ENCODE measurements at places on chromosomes 11 and 22.

DNA sequence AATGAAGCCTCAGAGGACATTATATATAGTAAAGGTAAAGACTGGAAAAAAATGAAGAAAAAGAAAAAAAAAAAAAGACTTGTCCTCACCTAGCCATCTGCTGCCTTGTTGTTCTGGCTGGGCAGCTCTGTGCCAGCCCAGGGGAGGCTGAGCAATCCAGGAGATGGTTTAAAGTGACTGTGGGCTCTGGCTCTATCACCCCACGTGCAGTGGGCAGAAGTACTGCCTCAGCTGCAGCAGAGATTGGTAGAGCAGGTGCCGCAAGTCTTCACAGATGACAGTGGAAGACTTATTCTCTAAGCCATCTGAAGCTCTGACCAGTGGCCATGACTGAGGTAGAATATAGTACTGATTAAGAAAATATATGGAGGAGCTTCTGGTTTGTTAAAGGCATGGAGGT is 62.2 kb downstream of the SGSM3 start:
- no peak for DNase-seq

DNA sequence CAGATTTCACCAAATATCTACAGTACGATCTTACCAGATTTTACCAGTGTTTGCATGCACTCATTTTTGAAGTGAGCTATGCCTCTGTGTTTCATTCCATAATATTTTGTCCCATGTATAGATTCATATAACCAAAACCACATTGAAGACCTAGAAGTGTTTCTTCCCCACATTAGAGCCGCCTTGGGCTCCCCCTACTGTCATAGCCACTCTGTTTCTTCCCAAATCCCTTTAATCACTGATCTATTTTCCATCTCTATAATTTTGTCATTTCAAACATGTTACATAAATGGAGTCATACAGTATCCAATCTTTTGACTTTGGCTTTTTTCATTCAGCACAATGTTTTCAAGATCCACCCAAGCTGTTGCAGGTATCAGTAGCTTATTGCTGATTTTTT is 12.7 kb downstream of the MRGPRX3 start:
- DNase-seq: no peak

- peak; percentile 20 for DNase-seq
These were observed 939.0 kb downstream of the BRD1 start for GRCh38 chr22:48888466-48889208.

GRCh38 chr22:20247010-20247505 is 21.1 kb downstream of the RTN4R start:
- DNase-seq: peak; percentile 73

DNA sequence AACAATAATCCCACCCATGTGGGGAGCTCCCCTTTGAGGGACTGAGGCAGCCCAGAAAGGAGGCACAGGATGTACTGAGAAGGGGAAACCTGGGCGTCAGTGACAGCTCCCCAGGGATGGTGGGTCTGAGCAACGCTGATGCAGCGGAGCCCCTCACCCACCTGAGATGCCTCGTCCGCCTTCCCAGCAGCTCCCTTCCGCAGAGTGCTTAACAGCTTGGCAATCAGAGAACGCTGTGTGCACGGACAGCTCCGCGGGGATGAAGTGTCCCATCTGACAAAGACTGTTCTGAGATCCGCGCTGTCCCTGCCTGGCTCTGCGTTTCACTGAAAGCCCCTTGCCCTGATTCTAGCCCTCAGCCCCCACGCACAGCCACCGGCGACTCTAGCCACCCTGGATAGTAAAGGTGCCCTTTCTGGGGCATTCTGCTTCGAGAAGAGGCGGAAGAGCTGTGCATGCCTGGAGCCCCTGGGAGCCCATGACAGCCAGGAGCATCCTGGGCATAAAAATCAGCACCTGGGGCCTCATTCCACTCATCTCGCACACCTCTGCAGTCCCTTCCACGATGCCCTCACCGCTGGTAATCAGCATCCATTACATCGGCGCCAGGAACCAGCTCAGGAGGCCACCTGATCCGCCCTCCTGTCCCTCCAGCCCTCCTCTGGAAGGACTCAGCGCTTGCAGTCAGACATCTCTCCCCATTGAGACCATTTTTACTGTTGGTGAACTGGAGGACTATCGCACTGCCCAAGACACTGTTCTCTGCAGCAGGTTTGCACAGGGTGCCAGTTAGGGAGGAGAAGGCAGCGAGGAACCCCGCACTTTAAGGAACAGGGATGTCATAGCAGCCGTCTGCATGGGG is 10.7 kb downstream of the KCNJ5 start:
- no peak for DNase-seq

DNA sequence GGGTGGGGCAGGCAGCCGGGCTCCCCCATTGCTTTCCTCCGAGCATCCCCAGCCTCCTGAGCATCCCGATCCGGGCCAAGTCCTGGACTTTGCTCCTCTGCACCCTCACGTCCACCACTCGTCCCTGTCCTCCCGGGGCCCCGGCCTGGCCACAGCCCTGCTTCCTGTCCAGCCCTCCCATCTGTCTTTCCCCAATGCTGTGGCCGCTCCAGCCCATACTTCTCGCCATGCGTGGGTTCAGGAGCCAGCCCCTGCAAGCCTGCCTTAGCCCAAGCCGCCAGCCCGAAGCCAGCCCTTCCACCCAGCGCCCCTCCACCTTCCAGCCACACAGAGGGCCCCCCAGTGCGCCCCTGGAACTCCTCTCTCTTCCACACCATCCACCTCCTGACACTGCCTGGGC is 23.8 kb downstream of the MRPL23 start:
- no peak for DNase-seq

- peak; percentile 73 for DNase-seq
These were observed 740.5 kb downstream of the BRD1 start for GRCh38 chr22:49087198-49087597.

GRCh38 chr11:832529-833113 is at the start of gene CD151:
Gene CD151, plus strand, starts transcription at chr11:832952. Its CDS starts 3,118 bp downstream, at chr11:836070.
- DNase-seq: no peak

DNA sequence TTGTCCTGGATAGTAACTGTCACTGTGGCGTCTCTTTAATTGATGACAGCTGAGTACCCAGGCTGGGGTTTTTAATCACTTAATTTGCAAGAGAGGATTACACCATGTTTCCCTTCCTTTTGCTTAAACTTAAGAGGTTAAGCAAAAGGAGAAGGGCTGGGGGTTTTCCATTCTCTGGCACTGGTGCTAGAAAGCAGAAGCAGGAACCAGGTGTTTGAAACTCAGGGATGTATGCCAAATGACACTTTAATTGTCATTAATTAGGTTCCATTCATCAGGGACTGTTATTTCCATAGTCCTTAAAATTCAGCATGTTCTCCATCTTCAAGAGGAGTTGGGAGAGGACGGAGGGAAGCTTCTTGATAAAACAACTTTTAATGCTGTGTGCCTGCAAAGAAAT is 746.2 kb downstream of the NELL1 start:
- DNase-seq: no peak

DNA sequence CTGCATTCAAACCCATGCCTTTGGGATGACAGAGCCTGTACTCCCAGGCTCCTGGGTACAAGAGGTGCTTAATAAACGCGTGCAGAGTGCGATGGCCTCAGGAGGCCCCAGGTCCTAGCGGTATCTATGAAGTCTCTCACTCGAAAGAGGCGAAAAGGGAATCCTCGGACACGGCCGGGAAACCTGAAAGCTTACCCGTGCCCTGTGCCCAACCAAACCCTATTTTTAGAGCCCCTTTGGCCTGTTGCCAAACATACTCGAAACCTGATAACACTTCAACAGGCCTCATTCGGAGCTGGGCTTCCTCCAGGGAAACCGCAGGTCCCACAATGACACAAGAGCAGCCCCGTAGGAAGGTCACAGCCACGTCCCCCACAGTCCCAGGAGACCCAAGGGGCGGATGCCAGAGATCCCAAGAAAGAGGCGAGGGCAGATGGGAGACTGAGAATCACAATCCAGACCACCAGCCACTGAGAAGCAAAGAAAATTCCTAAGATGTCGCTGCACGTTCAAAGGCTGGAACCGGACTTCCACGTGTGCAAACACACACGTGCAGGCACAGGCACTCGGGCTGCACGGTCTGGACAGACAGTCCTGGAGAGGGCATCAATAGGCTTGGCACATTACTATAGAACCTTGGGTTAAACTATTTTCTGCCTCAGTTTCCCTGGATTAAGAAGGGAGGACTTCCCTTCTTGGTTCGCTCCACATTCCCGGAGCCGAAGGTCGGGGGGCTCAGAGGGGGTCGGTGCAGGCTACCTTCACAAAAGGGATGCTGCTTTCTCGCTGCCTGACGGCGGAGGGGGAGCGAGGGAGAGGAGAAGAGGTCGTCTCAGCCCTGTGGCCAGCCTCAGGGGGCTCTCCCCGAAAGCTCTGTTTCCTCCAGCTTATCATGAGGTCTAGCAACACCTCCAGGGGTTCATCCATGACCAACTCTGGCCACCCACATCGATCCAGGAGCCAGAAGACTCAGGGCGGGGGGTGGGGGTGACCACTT is 8.2 kb downstream of the PDGFB start:
- no peak for DNase-seq

GRCh38 chr11:12482839-12483238 is 105.5 kb downstream of the PARVA start:
- DNase-seq: no peak

DNA sequence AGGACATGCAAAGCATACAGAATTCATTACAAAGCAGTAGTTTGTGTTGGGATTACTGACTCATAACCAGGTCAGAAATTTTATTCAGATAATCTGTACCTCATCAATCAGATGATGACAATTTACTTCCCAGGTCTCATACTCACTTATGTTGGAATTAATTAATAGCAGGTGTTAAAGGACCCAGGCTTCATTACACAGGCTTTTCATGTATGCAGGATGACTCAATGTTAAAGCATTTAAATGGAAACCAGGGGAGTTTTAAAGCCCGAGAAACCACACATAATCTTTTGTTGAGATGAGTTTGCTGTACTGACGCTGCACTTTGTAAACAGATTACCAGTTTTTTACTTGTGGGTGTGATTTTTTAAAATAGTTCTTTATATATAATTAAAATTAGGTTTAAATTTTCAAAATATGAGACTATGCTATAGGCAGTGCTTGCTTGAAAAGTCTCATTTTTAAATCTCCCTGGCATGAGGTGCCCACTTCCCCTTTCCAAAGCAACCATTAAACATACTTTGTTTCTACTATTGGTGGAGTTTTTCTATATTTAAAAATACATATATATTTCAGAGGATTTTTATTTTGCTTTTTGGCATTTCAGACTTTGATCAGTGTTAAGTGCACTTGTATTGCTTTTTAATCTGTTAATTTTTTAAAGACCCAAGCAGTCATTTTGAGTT is 41.0 kb downstream of the CEP57 start:
- DNase-seq: no peak

DNA sequence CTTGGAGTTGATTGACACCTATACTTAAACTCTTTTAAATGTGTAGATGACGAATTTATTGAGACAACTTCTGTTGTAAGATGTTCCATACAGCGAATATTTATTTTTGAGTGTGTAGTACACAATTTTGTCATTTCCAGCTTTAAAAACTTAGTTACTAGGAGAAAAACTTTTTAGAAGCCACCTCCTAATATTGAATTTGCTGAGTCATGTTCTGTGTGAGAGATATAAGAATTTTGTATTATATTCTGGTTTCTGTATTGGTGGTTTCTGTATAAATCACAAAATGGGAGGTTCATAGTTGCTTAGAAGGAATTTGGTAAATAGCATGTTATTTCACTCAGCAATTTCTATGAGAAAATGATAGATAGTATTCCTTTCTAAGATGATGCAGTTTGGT is 171.3 kb downstream of the WNT11 start:
- no peak for DNase-seq

DNA sequence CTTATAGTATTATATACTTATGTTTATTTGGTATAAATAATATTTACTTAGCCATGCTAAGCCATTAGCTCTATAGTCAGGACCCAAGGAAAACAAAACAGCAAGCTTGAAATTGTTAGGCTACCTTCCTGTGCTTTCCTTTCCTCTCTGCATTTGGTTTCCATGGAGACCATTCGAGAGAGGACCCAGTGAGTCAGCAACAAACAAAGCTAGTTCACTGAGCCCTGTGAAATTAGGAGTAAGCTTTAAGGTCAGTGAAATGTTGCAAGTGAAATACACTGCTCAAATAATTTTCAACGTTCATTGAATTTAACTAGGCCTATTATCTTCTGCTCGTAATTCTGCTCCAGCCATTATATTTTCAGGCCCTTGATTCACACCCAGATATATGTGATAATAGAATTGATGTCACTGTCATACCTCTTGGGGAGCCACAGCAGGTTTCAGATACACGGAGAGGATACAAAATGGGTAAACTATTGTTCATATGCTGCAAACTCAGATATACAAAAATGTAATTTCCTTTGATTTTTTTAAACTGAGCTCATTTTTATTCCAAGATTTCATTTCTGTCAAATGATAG is 9.1 kb upstream of the OR10D3 start:
- no peak for DNase-seq

GRCh38 chr11:1352696-1353382 is 36.9 kb upstream of the BRSK2 start:
- no peak for DNase-seq

DNA sequence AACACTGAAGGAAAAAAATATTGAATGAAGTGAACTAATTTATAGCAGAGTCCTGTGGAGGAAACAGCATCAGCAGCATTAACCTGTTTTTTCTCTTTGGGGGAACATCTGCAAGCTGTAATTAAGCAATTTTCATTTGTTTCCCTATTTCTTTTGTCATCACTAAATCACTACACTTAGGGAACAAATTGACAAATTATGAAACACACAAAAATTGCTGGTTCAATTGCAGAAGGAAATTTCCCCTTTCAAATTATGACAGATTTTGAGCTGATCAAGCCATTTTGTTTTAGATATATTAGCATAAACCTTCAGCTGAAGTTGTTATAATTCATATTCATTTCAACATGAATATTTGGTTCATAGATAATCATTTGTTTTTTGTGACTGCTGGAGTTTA is 22.2 kb upstream of the RAG2 start:
- DNase-seq: no peak

GRCh38 chr11:9821008-9821752 is 157.3 kb downstream of the SWAP70 start:
- no peak for DNase-seq

GRCh38 chr22:45885171-45885840 is 91.7 kb downstream of the WNT7B start:
- peak; percentile 31 for DNase-seq

DNA sequence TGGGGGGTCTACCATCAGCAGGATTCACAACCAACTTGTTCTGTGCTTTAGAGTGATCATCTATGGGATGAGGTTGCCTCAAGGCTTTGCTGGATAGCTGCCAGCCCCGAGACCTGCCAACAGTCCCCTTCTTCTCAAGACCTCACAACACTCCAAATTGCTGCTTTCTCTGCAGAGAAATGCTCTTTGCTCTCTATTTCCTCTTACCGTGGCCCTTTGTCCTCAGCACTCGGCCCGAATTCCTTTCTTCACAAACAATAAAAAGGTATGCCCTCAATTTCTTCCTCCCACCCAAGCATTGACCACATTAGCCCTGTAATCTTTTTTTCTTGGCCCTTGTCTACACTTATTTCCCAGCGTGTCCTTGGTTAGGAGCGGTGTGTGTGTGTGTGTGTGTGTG is 147.4 kb upstream of the SNX19 start:
- no peak for DNase-seq

- DNase-seq: no peak
These were observed 3.1 kb downstream of the TP53AIP1 start for GRCh38 chr11:128939591-128939990.

GRCh38 chr11:132779497-132779896 is 752.8 kb downstream of the OPCML start:
- DNase-seq: no peak

GRCh38 chr11:2870460-2870859 is 15.1 kb downstream of the CDKN1C start:
- DNase-seq: no peak
